Effector CD4-positive, alpha-beta T cell (primary cell): ENCODE measurements at places on chromosomes 3 and 15.

- DNase-seq: no peak
Observed at GRCh38 chr3:64799606-64800005, 111.8 kb upstream of the ADAMTS9 start.

DNA sequence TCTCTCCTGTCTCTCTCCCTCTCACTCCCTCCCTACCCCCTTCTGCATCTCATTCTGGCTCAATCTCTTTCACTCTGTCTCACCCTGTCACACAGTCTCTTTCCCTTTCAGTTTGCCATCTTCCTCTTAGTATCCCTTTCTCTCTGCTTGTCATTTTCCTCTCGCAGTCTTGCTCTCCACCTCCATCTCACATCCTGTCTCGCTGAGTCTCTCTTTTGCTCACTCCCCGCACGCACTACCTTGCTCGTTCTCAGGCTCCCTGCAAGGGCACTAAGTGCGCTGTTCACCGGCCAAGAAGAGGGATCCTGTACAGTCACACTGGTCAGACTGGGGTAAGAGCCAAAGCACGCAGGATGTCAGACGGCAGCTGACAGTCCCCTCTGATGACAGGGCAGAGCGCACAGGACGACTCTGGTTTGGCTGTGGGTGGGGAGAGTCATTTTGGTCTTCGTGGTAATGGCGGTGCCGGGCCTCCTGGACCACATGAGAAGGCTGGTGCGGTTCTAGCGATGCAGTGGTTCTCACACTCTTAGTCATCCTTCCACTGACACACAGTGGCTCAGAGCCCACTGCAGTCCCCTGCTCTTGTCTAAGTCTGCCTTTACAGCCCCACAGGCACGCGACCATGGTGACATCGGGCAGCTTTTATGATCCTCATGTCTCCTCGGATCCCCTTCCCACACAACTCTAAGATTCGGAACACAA, 356.8 kb downstream of the FOXP1 start:
- DNase-seq: peak; percentile 65

GRCh38 chr3:102916532-102916931, 481.7 kb downstream of the ZPLD1 start:
- DNase-seq: no peak

DNA sequence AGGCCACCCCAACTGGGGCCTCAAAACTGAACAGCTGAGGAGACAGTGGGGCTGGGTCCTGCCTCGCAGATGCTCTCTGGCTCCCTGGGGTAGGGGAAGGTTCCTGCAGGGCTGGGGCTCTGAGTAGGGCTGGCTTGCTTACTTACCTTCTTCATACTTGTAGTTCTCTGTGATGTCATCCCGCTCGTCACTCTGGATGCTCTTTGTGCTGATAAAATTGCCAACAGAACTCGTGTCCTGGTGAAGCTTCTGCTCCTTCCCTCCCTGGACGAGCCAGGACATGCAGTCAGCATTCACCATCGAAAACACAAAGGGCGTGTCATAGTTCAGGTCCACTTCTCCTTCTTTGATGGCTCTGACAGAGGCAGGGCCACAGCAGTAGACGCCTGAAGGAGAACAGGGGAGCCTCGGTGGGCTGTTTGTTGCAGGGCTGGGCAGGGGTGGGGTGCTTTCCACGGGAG, 17.9 kb upstream of the EPB42 start:
- no peak for DNase-seq

- no peak for DNase-seq
Observed at GRCh38 chr15:52031556-52031955, 12.5 kb downstream of the MAPK6 start.

DNA sequence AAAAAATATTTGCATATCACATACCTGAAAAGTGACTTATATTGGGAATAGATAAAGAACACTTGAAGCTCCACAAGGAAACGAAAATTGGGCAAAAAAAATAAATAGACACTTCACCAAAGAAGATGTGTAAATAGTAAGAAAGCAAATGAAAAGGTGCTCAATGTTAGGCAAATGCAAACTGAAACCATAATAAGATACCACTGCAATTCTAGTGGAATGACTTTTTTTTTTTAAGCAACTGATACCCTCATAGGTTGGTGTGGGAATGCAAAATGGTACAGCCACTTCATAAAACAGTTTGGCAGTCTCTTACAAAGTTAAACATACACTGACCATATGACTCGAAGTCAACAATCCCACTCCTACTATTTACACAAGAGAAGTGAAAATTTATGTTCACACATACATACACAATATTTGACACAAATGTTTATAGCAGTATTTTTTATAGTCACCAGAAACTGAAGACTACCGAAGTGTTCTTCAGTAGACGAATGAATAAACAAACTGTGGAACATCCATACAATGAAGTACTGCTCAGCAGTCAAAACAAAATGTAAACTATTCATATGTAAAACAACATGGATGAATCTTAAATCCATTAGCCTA, 176.3 kb downstream of the ZMAT3 start:
- DNase-seq: no peak

GRCh38 chr3:27596921-27597320, 112.7 kb upstream of the SLC4A7 start:
- no peak for DNase-seq

- DNase-seq: no peak
Observed at GRCh38 chr15:49215768-49216739, 46.0 kb downstream of the GALK2 start.

DNA sequence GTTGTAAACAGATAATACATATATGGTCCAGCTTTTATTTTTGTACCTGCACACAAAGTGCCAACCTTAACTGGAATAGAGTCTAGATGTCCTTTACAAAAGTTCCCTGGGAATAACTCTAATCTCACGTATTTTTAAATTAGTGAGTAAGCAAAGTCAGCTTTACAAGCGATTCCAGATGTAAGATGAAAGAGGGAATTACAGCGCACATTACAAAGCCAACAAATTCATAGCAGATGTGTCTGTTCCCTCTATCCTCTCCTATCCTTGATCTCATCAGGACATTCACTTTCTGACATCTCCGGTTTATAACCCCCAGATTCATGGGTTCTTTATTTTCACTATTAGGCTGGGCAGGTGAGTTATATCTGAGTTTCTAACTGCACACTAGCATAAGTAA, 406.8 kb upstream of the ZNF385D start:
- DNase-seq: no peak

GRCh38 chr3:124714223-124714853, 15.9 kb upstream of the UMPS start:
- DNase-seq: no peak
